ENCODE measurements at places on chromosomes 2 and 18.

- DNase-seq = no peak
These were observed 139.8 kb upstream of the THUMPD2 start for GRCh38 chr2:39918886-39919285.

DNA sequence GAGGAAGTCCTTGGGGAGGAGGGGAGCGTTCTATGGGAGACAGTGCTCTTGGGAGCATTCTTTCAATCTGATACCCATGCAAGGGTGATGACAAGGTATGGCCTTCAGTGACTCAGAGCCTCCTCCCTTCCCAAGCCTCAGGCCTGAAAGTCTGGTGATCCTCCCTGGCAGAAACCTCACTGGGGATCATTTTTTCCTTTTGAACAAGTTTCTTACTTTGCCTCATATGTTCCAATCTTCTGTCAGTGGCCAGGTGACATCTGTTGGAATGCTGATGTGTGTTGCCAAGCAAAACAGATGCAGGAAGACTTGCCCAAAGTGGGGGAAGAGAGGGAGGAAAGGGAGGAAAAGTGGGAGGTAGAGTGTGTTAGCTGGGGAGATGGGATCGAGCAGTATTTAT, 224.8 kb downstream of the NEDD4L start:
- no peak for DNase-seq

- no peak for DNase-seq
These were observed 88.7 kb downstream of the HDAC4 start for GRCh38 chr2:239312081-239312511.

- DNase-seq = no peak
These were observed 23.4 kb downstream of the TNFRSF11A start for GRCh38 chr18:62348474-62348873.

DNA sequence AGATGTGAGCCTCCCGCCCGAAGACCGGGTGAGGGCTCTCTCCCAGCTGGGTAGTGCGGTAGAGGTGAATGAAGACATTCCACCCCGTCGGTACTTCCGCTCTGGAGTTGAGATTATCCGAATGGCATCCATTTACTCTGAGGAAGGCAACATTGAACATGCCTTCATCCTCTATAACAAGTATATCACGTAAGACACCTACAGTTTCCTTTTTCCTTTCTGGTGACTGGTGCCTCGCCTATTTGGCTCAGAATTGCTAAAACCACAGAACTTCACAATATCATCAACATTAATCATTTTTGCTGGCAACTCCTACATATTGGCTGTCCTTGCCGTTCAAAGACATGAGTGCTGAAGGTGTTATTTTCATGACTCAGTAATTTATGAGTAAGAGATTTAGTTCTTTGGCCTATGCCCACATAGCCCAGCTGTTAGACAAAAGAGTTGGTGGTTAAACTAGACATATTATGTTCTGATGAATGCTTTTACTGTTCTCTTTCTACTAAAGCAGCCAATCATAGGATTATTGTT, 2.2 kb downstream of the STAMBP start:
- DNase-seq = peak; percentile 21

DNA sequence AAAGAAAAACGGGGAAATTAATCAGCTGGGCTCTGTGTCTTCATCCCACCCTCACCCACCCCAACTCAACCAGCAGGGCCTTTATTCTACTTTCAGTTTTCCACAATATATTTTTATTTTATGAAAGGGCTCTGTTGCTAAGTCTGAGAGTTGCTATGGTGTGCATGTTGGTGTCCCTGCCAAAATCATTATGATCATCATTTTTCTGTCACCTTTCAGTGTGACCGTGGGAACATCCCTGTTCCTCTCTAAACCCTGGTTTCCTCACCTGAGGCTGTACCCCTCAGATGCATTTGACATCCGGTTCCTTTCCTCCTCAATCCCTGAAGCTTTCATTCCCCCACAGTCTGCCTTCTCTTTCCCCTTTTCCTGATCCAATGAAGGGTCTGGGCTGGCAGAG, 180.5 kb downstream of the ZFP36L2 start:
- no peak for DNase-seq

DNA sequence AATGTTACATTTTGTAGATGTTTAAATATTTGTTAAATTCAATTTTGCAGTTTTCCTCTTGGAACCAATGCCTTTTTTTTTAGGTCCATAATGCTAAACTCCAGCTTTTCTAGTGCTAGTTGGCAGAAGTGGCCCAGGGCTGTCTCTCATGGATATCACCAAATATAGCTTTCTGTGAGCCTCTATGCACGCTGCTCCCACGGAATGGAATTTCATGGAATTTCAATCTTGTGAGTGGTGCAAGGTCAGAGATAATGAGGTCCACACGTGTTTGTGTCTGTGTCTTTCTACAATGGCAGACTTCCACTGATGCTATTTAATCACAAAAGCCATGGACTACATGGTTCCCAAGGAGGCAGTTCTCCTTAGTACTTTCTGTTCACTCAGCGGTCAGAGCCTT, 191.5 kb upstream of the PARD3B start:
- no peak for DNase-seq

DNA sequence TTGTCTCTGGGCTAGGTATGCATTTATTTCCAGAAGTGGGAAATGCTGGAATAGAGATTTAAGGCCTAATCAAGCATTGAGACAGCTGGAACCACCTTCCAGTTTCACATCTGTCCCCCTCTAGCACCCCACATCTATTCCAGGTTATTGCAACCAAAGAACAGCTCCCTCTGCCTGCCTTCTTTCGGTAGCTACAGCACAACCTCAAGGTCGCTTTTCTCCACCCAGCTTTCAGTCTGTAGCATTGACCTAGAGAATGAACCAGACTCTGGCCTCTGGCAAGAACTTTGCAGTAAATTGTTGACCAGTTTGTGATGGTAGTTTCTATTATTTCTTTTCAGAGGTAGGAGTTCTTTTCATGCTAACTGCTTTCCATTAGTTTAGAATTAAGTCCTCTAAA, 484.2 kb downstream of the DLGAP1 start:
- peak; percentile 48 for DNase-seq

GRCh38 chr2:209771474-209772289, at the start of gene UNC80:
Gene UNC80 (plus strand): TSS chr2:209771832. CDS start chr2:209772073, 241 bp downstream.
- peak; percentile 73 for DNase-seq

All from hematopoietic multipotent progenitor cell treated with erythropoietin and hydrocortisone succinate and interleukin-3 and kit ligand, for 4 days (in vitro differentiated cells).